ENCODE measurements at places on chromosomes 12 and 14.
A peak's percentile ranks its signal among the peaks of the same experiment; 100 is the strongest.

- peak; percentile 27 for DNase-seq
Observed at GRCh38 chr12:2853626-2854025, 3.2 kb downstream of the TEX52 start.

DNA sequence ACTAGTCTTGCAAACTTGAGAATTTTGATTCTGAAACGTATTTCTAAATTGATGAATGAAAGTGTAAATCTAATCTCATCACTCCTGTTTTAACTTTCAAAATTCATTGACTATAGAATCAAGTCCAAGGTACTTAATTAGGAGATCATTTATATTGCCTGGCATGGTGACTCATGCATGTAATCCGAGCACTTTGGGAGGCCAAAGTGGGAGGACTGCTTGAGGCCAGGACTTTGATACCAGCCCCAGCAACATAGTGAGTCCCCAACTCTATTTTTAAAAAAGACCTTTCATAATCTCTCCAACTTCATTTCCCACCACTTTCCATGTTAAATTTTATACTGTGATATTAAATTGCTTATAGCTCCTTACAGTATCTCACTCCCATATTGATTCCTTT lies 3.0 kb upstream of the MIPOL1 start:
- DNase-seq: no peak

DNA sequence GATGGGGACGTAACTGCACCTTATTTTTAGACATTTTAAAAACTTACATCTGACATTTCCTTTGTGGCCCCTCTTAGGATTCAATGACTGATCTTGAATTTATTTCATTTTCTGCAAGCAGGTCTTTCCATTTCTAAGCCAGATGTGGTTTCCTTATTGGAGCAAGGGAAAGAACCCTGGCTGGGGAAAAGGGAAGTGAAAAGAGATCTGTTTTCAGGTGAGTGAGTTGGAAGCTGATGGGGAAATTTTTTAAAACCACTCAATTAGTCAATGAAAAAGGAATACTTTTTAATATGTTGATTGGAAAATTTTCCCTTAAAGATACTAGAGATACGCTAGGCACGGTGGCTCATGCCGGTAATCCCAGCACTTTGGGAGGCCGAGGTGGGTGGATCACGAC lies 2.6 kb downstream of the ZNF140 start:
- DNase-seq: no peak

GRCh38 chr12:6095269-6095668 lies 29.2 kb downstream of the VWF start:
- DNase-seq: no peak

- no peak for DNase-seq
Observed at GRCh38 chr12:100164153-100164704, 21.6 kb upstream of the BLTP3B start.

- DNase-seq: no peak
Observed at GRCh38 chr14:52111583-52111982, 42.7 kb upstream of the NID2 start.

DNA sequence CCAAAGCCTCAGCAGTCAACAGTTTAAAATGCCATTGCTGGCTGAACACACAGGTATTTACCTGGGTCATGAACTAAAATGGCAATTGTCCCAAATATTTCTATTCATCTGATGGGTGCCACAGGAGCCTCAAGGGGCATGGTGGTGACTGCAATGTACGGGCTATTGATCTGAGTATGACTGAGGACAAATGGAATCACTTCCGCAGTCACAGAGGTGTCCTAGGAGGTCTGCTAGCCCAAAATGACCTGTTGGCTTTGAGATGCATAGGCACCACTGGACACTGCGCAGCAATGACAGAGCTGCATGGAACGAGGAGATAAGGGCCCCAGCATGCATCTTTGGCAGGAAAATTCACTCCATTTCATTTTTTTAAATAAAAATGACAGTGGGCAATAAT lies 474.1 kb upstream of the SOX5 start:
- no peak for DNase-seq

DNA sequence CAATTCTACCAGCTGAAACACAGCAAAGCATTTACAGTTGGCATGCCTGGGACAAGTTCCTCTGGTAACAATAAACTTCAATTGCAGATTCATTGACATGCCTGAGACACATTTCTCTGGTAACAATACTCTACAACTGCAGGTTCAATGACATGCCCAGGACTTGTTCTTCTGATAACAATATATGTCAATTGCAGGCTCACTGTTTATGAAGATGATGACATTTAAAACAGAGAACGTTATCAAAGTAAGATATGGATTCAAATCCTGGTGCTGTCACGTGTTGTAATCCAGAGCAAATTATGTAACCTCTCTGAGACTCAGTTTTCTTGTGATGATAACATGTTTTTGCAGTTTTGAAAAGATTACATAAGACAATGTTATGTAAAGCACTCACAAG lies 20.5 kb downstream of the KITLG start:
- DNase-seq: no peak

DNA sequence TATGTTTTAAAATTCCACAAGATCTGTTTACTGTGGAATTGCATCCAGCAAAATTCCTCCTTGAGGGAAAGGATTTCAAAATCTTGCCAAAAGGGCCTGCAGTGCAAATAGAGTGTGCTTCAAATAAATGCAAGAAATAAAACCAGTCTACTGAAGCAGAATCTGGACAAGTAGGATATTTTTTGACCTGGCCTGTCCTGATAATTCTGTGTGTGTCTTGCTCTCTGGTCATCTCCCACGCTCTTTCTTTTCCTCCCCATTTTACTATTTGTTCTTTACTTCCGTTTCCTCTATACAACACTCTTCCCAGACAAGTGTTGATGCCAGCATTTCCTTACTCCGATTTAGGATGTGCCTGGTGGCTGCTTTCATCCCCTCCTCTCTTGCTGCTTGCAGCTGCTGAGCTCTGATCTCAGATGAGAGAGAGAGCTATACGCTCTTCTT lies 115.9 kb downstream of the GPR135 start:
- no peak for DNase-seq

- no peak for DNase-seq
Observed at GRCh38 chr12:77578466-77579220, 252.1 kb upstream of the NAV3 start.

GRCh38 chr12:127489061-127489460 lies 777.9 kb upstream of the TMEM132C start:
- no peak for DNase-seq

GRCh38 chr12:90896821-90897220 lies 58.2 kb downstream of the CCER1 start:
- DNase-seq: no peak

DNA sequence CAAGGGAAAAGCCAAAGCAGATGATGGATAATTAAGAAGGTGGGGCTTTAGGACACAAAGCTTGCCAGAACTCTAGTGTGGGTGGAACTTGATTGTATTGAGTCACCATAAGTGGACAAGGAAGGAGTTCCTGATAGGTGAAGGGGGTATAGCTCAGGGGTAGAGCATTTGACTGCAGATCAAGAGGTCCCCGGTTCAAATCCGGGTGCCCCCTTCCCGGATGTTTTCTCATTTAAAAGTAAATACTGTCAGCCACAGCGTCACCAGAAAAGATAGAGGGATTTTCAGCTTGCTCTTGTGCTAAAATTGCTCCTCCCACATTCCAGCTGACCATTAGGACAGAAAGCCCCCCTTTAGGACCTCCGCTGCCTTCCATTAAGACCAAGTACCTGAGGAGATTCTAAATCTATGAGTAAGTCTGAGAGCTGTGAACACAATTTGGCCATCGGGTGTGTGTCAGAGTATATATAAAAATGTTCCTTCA lies 36.6 kb downstream of the DCAF4 start:
- no peak for DNase-seq

GRCh38 chr12:108773798-108774788 lies 42.8 kb upstream of the CORO1C start:
- no peak for DNase-seq

GRCh38 chr12:67275380-67275913 lies 6.3 kb downstream of the CAND1 start:
- DNase-seq: no peak

DNA sequence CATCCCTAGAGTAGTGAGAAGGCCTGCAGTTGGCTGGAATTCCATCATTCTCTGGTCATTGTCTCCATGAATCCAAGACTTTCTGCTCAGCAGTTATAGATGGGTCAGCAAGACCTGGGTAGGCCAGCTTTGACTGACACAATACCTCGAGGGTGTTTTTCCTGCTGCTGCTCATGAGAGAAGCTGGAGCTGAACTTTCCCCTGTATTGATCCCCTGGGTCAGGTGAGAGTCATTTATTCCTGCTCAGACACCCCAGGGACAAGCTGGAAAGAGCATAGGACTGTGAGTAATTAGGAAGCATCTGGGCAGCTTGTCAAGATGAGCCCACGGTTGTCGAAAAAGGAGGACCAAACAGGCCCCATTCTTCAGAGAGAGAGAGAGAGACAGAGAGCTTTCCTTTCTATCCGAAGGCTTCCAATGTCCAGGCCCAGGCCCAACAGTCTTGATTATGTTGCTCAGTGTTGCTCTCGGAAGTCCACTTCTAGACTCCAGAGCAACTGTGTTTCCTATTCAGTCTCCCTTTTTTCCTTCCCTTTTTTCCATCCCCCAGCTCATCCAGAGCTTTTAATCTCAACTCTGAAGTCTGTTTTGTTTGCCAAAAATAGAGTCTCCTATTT lies 131.1 kb downstream of the SLC8A3 start:
- DNase-seq: no peak

DNA sequence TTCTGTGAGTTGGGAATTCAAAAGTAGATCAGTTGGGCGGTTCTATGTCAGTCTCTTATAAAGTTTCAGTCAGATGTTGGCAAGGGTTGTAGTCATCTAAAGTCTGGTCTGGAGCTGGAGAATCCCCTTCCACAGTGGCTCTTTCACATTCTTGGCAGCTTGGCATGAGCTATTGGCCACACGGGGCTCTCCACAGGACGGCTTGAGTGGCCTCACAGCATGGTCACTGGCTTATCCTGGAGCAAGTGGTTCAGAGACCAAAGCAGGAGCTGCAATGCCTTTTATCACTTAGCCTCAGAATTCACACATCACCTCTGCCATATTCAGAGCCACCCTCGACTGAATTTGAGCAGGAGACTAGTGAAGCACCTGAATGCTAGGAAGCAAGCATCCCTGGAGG lies 7.1 kb upstream of the KICS2 start:
- DNase-seq: no peak

GRCh38 chr12:113120670-113121370 lies 14.7 kb downstream of the RASAL1 start:
- DNase-seq: no peak

DNA sequence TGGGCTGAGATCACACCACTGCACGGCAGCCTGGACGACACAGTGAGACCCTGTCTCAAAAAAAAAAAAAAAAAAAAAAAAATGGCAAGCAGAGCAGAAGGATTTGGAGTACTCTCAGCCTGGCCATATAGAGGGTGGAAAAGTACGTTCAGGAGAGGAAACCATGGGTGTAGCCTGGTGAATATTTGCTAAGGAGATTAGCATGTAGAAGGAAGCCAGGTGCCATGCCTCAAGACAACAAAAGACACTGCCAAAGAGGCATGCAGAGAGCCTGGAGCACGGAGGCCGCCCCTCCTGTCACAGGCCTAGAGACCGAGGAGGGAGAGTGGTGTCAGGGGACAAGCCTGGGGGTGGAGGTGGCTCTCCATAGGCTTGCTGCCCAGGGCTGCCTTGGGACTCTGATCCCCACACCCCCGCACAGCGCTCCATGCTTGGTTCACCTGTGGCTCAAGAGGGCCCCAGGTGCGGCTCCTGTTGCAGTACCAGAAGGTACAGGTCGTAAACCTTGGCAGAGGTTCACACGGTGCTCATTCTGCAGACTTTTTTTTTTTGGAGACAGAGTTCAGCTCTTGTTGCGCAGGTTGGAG lies 27.9 kb upstream of the DEGS2 start:
- DNase-seq: no peak

- no peak for DNase-seq
Observed at GRCh38 chr12:124398578-124399227, 103.8 kb downstream of the RFLNA start.

DNA sequence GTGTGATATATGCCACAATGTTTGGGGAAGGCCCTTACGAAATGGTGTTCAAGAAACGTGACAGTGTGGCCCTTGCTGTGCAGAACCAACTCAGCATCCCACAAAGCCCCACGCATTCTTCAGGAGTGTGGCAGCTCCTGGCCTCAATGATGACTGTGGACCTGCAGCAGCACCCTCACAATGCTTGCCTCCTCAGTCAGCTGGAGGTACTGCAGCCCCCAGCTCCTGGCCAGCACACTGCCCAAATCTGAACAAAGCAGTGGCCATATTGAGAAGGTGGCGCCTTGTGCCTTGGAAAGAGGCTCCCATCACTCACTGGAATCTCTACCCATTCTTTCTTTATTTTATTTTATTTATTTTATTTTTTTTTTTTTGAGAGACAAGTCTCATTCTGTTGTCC lies 10.4 kb downstream of the POLE2 start:
- no peak for DNase-seq

DNA sequence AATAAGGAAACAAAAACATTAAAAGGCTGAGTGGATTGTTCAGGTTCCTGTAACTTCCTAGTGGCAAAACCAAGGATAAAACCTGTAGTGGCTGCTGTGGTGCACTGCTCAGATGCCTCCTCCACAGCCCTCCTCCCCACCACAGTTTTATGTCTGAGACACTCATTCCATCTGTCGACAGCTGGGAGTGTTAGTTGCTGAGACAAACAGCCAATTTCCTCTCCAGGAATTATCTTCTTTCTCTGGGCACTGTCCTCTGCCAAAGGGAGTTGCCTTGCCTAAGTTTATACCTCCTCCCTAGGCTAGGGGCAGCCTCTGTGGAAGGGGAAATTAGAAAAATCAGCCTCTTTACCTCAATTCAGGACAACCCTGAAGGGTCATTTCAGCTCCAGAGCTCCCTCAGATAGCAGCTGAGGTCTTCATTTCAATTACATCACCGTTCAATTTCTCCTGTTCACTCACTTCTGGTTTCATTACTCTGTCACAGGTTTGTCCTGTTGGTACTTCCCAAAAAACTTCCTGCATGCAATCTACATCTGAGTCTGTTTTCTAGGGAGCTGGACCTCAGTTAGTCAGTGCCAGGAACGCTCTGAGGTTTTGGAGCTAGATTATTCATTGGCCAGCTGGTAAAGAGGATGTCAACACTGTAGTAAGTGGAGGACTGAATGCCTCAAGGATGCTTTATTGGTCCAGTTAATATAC lies 74.9 kb upstream of the ATP2B1 start:
- DNase-seq: no peak

DNA sequence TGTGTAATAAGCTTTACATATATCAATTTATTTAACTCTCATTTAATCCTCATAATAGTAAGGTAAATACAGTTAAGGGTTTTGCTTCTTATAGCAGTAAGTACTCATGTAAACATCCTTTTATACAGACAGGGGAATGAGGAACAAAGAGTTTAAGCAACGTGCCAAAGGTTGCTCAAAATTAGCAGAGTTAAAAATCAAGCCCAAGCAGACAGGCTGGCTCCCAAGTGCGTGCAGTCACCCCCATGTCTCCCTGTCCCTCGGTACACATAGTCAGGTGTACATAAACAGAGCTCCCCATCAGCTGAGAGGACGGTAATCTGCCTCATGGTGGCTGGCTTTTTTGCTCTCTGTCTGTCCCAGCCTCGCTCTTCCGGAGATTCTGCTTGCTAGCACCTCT lies 126.4 kb downstream of the DERA start:
- no peak for DNase-seq

GRCh38 chr12:90953956-90954421 lies 987 bp downstream of the CCER1 start:
- no peak for DNase-seq
